ENCODE measurements at places on chromosomes 11 and 22. TPM values are rescaled to one million over a fixed set of nuclear protein-coding genes. Genes with fewer than 3 reads are reported as not detected.

Gene NRIP3
- total RNA-seq: 0.97 TPM

Gene COMMD9
- 69.4 TPM for total RNA-seq

Gene OPCML
- total RNA-seq: not detected

Gene THAP12
- 36.8 TPM for total RNA-seq

Gene TEX12
- not detected for total RNA-seq

Gene OR52H1
- not detected for total RNA-seq

Gene DRICH1
- total RNA-seq: not detected

Gene NLRX1
- 8.9 TPM for total RNA-seq

Gene FAM227A
- 3.5 TPM for total RNA-seq
